ENCODE measurements at places on chromosomes 5 and 9.

- no peak for DNase-seq
Observed at GRCh38 chr5:116799401-116799800, 224.8 kb upstream of the SEMA6A start.

DNA sequence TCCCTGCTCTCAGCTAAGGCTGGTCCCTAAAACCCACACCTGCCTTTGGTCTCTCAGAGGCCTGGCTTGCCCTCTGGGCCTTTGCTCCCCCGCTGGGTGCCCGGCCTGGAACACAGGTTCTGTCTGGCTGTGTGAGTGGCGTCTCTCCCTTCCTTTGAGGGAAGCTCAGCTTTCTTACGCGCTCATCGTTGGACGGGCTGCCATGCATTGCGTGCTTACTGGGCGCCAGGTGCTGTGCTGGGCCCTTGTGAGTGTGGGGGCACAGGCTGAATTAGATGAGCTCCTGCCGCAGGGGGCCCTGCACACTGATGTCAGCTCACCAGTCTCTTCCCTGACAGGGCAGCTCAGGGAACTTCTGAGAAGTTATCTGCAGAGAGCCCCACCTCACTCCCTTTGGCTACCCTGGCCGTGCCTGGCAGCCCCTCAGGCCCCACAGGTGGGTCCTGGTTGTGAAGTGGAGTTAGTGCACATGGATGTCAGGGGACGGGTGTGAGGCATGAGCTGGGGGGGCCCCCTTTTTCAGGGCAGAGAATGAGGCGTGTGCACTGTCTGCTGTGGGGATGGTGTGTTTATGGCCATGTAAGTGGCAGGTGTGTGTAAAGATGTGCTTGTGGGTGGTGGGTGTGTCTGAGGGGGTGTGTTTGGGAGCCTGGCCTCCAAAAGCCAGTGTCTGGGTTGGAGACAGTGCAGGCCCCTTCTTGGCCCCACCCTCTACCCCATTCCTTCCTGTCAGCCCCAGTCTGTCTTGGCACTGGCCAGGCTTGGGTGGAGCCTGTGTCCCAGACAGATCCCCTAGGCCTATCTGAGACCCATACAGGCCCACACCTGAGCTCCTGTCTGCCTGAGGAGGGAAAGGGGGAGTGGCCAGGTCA lies 7.5 kb upstream of the RMND5B start:
- no peak for DNase-seq

DNA sequence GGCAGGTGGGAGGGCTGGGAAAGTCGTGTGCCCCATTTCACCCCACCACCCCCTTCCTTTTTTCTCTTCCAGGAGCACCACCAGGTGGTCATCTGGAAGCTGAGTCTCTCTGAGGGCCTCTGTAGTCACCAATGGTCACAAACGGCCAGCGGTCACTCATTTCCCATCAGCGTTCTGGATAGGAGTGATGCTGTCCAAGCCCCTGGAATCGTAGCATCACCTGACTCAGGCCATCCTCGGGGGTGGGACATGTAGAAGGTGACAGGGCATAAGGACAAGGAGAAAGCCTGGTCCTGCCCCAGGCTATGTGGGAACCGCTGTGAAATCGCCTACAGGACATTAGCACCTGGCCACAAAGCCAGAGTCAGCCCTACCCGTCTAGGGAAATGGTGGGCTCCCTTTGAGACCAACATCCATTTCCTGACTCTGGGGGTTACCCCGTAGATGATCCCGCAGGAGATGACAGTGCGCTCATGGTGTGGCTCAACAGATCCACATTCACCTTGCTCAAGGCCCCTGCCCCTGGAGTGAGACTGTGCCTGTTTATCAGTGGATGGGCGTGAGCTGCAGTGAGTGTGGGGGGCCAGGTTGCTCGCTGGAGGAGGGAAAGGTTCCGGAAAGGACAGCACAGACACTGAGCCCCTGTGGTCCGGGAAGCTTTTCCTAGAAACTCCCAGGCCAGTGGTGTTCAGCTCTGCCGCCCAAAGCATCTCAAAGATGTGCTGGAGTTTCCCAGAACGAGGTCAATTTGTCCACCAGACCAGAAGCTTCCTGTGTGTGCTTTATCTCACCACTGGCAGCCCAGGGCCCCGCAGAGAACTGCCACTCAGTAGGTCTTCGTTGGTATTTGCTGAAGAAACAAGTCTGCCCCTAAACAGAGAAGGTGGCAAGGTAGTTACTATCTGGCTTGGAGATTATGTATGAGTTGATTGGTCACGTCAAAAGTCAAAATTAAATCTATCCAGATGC lies 61.1 kb upstream of the UNC5A start:
- no peak for DNase-seq

DNA sequence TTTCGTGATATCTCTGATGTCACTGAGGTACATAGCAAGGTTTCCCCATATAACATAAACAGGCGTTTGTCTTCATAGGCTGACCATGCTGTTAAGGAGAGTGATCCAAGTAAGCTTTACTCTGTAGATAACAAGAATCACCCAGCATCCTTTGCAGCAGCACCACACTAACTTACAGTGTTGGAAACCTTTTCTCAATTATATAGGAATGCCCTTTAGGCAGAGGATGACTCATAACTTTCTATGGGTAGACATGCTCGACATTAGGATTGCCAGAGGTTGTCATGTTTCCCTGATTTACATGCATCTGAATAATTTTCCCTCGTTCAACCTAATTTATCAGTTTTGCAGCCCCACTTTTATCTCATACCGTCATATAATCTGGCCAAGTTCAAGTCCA lies 870.0 kb upstream of the CDH9 start:
- no peak for DNase-seq

GRCh38 chr5:112183103-112183711 lies 235.9 kb downstream of the EPB41L4A start:
- no peak for DNase-seq

GRCh38 chr5:14343376-14343775 lies 200.2 kb downstream of the TRIO start:
- no peak for DNase-seq

DNA sequence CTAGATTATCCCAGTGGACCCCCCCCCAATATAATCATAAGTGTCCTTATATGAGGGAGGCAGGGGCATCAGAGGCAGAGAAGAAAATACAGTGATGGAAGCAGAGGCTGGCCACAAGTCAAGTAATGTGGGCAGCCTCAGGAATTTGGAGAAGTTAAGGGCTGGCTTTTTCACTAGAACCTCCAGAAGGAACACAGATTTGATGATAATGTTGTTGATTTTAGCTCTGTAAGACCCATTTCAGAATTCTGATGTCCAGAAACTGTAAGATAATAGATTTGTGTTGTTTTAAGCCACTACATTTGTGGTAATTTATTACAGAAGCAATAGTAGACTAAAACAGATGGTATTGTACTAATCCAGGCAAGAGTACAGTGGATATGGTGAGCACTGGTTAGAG lies 36.3 kb upstream of the LRRTM2 start:
- DNase-seq = no peak

- DNase-seq = no peak
Observed at GRCh38 chr5:137268646-137269045, 230.5 kb downstream of the SPOCK1 start.

DNA sequence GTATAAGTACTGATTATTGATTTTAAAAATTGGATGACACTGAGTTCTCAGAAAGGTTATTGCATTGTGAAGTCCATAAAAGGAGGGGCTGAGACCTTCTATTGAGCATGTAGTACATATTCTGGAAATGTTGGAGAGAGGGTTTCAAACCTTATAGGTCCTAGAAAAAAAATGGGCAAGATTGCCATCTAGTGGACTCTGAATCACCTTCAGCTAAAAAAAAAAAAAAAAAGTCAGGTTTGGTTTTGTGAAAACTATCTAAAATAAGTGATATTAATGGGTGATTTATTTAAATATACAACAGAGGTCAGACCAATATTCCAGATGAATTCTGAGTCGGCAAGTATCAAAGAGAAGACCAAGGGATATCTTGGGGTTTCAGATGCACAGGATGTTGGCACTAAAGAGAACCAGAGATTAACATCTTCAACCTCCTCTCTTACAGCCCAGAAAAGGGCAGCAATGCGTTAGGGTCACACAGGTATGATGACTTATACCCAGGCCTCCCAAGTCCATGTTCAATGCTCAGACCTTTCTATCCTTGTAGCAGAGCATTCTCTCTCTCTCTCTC lies 109.8 kb upstream of the NMUR2 start:
- no peak for DNase-seq

GRCh38 chr9:90131568-90131967 lies 511.1 kb downstream of the DIRAS2 start:
- DNase-seq = no peak

DNA sequence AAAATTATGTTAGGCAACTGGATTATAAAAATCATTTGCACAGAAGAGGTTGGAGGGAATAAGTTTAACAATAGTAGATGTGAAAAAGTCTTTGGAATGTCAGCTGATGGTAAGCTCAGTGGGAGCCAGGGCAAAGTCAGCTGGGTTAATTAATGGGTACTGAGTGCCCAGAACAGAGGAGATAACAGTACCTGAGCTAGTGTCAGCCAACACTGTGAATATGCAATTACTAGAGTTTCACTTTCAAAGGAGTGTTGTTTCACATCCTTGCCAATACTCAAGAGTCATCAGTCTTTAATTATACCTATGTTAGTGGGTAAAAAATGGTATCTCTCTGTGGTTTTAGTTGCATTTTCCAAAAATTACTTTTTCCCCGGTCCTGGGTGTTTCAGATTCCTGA lies 135.1 kb downstream of the KIF4B start:
- no peak for DNase-seq

DNA sequence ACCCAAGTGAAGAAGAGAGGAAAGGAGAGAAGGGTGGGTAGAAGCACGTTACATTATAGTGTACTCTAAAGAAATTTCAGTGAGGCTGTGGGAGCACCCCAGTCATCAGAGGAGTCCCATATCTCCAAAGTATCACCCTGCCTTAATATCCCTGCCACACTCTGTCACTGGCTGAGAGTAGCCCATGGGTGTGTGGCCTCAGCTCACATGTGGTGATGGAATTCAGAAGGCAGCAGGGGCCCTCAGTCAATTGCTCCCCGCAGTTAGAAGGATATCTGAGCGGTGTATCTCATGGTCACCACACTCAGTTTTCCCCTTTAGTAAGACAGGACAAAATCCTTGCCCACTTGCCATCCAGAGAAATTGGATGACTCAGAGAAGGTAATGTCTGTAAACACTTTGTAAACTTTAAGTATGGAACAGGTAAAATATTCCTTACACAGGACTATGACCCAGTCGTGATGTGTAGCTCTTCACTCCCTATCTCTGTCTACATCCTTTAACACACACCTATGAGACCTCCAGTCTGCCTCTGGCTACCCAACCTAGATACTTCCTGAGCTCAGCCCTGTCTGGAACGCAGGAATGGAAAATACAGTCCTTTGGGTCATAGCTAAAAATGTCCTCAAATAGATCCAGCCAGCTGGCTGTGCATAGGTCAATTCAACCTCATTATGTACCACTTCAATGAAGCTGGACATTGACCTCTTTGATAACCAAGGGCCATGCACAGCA lies 24.3 kb upstream of the PLIN2 start:
- DNase-seq = no peak

GRCh38 chr5:158064334-158065123 lies 205.6 kb upstream of the CLINT1 start:
- no peak for DNase-seq

- DNase-seq = no peak
Observed at GRCh38 chr5:138238034-138238433, 24.9 kb upstream of the CDC23 start.

DNA sequence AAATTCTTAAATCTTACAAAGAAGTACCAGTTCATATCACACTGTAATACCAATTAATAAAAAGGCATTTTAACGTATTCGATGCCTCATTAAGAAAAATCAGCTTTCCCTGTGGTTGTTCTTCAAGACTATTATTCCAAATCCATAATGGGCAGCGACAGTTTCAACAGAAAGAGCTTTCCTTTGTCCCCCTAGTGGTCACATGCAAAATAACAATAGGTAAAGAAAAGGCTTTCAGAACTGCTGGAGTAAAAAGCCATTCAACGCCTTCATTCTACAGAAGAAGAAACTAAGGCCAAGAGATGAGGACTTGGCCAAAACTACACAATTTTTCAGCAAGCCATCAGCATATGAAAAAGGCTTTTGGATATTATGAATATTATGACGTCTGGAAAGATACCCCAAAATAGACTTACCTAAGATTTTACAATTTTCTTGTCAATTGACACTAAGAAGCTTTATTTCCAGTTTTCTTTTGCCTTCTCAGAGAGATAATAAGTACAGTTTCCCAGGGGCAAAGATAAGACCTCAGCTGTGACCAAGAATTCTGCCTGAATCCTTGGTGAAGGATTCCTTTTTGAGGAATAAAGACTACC lies 6.7 kb upstream of the CDH6 start:
- no peak for DNase-seq

DNA sequence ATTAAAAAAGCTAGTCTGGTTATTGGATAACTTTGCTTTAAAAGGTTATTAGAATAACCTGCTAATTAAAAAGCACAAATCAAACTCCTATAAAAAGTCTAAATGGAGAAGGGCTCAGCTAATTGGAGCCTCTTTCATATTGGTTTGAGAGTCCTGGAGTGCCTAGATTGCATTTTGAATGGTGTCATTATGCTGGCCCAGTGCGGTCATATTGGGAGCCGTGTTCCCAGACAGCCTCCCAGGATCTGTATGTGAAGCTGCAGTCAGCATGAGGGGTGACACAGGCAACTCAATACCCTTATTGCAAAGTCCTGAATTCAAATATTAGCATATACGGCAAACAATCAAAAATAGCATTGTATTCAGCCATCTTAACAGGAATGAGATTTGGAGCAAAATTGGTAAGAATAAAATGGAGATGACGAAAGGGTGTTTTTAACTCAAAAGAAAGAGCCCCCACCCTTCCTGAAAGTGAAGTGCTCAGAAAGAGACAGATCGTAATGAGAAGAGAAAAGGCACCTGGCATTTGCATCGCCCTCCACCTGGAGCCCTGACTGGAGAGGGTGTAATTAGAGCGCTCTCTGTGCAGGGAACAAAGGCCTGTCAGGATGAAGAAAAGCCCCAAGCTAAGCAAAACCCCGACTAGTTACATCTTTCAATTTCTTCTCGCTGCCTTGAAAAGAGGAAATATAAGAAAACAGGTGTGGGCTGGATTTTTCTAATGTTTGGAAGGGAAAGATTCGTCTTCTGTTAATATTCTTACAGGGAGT lies 621.0 kb upstream of the ADAMTS16 start:
- no peak for DNase-seq

DNA sequence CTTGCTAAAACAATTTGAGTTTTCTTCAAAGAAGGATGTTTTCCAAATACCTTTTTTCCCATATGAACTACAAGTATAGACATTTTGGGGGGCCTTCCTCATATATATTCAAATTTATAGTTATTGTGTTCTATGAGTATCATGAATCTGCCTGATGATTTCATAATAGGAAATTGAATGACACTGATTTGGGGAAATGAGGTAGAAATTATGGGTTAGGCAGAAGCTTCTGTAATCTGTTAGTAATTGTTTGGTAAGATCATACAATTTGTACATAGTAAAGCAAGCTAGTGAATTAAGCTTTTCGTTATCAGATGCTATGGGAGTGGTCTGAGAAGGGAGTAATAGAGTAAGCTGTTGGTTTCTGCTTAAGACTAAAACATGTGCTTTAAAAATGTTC lies 98.0 kb downstream of the TRIO start:
- no peak for DNase-seq
